ENCODE measurements at places on chromosomes 5 and 9.
A peak's percentile ranks its signal among the peaks of the same experiment; 100 is the strongest.

- no peak for DNase-seq
These were observed 39.9 kb upstream of the AKNA start for GRCh38 chr9:114427644-114428043.

- DNase-seq = peak; percentile 22
These were observed 429.9 kb downstream of the NR2F1-AS1 start for GRCh38 chr5:93151121-93151520.

- DNase-seq = no peak
These were observed 173.7 kb downstream of the NFIB start for GRCh38 chr9:14140096-14140697.

DNA sequence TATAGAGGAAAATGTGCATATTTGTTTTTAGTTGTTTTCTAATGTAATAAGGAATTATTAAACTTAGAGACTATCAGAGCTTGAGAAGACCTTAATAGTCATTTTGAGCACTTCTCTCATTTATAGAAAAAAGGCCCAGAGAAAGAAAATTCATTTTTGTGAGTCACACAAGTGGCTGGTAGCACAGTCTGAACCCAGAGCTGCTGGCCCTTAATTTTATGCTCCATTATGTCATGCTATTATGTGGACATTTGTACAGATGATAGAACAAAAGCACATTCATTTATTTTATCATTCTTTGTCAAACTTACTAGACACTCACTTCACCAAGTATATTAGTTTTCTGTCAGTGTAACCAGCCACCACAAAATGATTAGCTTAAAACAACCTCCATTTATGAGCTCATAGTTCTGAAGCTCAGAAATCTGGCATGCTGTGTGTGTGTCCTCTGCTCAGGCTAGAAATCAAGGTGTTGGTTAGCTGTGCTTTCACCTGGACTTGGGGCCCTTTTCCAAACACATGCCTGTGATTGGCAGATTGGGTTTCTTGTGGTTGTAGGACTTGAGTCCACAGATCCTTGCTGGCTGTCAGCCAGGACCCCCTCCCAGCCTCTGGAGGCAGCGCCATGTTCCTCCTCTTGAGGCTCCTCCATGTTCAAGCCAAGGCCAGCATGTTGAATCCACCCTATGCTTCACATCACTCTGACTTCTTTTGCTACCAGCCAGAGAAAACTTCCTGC is 188.9 kb downstream of the ARHGAP26 start:
- DNase-seq = no peak

GRCh38 chr5:124806373-124807077 is 60.1 kb upstream of the ZNF608 start:
- DNase-seq = no peak

All from GM03348 (cell line).